Activated T-cell treated with anti-CD3 and anti-CD28 coated beads for 24 hours (primary cell): ENCODE measurements at places on chromosomes 4 and X.

DNA sequence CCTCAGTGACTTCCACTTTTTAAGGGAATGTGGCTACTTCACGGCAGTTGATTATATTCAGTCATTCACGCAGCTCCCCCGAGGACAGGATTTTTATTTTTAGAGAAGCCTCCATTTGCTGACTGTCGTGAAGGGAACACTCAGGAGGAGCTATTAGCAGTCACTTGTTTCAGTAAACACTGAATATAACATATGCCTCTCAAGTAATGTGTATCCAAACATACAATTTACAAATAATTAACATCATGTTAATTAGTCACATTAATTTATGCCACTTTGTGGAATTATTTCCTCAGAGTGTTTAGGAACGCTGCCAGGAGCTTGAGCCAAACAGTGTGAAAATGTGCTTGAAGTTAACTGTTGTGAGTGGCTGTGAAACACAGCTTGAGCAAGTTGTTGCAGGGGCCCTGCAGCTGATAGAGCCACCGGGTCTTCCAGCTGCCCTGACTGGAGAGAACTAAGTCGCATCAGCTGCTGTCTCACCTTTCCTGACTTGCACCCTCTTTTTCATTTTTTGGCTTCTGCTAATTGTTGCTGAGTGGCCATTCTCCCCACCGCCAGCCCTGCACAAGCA is 245.6 kb downstream of the LDB2 start:
- no peak for DNase-seq

DNA sequence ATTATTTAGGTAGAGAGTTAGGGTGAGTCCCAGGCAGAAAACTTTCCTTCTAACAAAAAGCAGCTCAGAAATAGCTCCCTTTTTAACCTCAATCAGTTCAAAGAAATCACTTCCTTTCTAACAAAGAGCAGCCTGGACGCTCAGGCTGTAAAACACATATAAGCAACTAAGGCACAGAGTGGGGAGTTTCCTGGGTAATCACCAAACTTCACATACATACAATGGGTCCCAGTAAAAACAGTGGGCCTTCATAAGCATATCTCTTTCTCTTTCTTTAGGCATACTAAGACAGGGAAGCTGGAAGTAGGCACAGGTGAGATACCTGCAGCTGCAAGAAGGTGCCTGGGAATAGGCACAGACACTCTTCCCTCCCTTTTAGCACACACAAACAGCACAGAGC is 4.9 kb upstream of the NAF1 start:
- DNase-seq = no peak

- DNase-seq = no peak
Observed at GRCh38 chrX:122203399-122203798, 980.7 kb upstream of the GRIA3 start.

- DNase-seq = no peak
Observed at GRCh38 chr4:21411086-21411485, 537.5 kb downstream of the KCNIP4 start.

DNA sequence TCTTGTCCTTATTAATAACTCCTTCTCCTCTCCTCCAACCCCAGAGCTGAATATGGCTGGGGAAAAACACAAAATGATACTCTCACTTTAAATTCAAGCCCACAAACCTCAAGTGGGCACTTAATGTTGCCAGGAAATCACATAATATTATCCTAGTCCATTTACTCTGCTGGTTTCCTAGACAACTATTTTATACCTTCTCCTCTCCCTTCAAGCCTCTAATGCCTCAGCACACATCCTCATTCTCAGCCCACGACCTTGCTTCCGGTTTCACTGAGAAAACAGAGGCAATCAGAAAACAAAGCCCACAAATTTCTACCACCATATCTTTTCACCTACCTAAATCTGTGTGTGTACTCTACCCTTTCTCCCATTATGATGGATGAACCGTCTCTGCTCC is 12.1 kb upstream of the CLCN5 start:
- no peak for DNase-seq

DNA sequence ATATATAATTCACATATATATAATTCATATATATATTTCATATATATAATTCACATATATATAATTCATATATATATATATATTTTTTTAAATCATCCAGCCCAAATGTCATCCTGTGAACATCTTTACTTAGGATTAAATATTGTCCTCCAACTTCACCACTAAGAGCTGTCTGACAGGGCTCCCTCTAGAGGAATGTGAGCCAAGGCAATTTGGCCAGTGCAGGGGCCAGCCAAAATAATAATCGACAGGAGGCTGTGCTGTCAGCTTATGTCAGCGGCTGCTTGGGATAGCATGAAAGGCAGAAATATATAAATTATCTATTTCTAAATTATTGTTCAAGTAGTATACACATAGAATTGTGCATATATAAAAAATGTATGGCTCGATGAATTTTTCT is 29.5 kb downstream of the EGFL6 start:
- DNase-seq = no peak

DNA sequence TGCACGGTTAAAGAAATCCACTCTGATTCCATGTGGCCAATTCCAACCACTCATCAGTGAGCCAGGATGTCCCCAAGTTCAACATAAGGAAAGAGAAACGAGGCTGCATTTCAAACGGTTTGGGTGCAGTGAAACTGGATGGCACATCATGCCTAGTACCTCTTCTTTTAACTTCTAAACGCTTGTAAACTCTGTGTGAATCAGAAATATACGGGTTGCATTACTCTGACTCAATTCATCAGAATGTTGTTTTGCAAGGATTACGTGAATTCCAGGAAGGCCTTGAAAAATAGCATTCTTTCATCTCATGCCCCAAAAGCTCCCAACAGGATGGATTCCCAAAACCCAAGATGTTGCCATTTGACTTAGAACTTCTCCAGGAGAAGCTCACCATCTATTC is 270.4 kb downstream of the LDB2 start:
- no peak for DNase-seq

DNA sequence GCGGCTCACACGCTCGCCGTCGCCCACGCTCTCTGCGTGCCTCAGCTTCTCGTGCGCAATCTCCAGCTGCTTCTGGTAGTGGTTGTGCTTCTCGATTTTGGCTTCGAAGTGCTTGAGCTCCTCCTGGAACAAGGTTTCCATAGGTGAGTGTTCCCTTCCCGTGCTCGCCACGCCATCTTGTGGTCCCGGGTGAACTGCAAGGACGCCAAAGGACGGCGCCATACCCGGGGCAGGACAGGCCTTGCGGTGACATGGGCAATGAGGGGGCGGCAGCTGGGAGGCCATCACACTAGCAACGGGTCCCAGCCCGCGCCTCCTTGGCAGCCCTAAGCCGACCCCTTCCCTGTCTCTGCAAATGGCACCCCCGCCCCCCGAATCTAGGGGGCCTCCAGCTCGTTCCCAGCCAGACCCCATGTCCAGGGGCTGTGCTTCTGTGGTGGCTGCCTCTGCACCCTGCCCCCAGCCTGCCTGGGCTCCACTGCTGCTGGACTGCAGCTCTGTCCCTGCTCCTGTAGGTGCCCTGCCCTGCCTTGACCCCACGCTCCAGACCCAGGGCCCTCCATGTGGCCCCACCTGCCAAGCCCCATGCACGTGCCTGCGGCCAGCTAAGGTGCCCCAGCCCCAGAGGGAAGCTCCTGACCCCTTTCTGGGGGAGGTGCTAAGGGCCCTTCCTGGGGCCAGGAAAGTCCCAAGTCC is 17.3 kb downstream of the LRPAP1 start:
- no peak for DNase-seq
